Activated CD8-positive, alpha-beta memory T cell treated with anti-CD3 and anti-CD28 coated beads, Interleukin-2, amount 10 ng/mL, durations not matched to agents 7 days and 5 days (primary cell): ENCODE measurements at places on chromosomes 4 and X. TPM values are rescaled to one million over a fixed set of nuclear protein-coding genes. Genes with fewer than 3 reads are reported as not detected.

DNA sequence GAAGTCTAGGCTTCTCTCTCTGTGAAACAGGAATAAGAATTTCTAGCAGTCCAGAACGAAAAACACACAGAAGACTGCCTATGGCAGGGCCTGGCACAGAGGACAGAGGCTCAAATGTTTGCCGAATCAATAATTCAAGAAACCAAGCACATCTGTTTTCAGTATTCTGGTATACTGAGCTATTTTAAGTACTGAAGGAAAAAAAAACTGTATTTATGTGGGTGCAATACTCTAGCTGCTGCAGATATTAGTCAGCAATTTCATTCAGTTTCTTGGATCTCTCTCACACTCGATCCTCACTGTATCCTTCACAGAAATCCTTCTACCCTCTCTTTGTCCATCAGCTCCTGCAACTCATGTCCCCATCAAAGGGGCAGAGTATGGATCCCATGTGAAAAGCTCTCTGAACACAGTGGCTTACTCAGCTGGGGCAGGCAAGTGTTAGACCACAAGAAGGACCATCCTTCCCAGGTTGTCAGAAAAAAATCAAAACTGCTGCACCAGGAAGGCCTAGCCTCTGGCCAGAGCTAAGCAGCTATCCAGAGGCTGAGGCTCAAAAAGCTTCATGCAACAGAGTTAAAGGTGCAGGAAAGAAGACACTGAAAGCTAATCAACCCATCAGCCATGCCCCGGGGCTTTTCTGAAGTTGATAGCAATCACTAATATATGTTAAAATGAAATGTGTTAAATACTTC, 9.1 kb upstream of the USO1 start:
- DNase-seq = no peak

DNA sequence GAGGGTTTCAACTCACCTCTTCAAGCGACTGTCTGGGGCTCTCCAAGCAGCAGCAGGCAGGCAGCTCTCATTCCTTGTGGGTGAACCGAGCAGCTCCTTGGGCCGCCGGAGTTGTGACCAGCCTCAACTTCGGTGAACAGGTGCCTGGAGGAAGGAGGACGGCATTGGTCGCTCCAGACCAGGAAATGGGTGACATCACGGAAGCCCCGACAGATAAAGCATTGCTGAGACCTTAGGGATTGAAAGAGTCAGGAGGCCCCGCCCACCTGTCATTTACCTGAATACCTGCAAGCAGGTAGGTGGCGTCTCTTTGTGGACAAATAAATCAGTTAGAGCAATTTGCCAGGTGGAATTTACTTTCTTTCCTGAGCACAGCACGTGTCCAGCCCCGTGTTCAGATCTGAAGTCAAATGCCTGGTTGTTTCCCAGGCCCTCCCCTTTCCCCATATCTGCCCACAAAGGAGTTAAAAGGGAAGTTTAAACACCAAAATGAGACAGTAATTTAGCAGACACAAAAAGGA, at the start of gene LNX1:
TSS of gene LNX1 (minus strand) at position 115 of the 521 bp plus-strand sequence. CDS start 17,484 bp downstream, outside the sequence.
- no peak for DNase-seq

DNA sequence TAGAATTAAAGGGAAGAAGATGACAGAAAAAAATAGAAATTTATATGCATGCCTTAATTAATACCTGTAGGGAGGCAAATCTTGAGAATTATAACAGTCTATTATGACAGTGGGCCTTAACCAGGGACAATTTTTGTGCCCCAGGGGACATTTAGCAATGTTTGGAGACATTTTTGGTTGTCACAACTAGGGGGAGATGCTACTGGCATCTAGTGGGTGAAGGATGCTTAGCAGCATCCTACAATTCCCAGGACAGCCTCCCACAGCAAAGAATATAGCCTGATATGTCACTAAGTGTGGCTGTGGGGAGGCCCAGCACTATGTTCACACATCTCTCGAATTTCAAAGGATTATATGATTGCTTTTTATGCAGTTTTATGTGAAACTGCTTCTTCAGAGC, 10.5 kb downstream of the GPR82 start:
- DNase-seq = no peak

GRCh38 chr4:115228851-115229250, 115.4 kb upstream of the NDST4 start:
- no peak for DNase-seq

- no peak for DNase-seq
Measured at GRCh38 chr4:23041501-23041900, 348.8 kb downstream of the GBA3 start.

DNA sequence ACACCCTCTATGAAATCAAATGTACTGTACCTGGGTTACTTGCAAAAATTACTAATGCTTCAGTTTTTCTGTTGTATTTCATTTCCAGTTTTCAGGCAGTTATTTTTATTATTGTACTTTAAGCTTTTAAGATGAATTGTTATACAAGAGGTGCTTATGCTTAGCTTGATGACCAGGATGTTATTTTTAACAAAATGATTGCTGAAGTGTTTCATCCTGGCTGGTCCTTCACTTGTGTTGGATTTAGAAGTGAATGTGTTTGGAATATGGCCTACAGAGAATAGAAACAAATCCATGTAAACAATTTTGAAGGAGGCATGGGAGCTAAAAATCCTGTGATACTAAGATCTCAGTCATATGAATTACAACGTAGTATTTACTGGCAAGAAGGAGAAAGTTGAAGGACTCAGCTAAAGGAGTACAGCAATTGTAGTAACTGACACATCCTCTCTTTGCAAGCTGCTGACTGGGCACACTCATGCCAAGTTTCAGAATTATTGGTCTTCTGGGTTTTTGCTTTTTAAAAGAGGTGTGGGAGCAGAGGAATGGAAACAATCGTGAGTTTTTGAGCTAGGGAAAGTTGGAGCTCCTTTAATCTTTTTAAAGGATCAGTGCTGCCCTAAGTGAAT, 9.2 kb downstream of the UBE2A start:
- no peak for DNase-seq

DNA sequence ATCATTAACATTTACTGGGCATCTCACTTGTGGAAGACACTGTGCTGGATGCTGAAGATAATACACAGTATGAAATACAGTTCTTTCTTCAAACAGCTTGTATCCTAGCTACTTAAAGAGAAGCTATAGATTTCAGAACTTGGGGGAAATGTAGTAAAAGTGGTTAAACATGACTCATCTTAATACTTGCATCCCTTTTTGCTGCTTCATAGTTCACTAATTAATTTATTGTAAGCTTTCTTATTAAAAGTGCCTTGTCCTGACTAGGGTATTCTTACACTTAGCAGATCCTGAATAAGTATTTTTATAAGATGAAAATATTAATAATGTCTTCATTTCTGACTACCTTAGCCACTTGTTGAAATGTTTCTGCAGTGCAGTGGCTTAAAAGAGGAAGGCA, 132.8 kb upstream of the STIM2 start:
- no peak for DNase-seq

DNA sequence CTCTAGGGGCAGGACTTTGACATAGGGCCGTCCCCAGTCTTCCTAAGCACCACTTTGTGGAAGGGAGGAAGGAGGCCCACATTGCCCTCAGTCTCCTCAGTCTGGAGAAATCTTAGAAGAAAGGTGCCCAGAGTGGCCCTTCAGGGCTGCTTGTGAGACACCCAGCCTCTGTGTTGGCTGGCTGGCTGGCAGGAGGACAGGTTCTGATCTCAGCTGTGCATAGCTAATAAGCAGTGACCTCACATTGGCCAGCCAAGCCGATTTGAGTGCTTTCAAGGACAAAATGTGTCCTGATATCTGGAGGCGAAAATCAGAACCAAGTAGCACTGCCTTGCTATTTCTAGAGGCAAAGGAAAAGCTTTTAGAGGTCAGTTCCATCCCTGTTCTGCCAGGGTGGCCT, 211.5 kb downstream of the BCOR start:
- DNase-seq = no peak

GRCh38 chr4:85175190-85175589, 208.7 kb upstream of the WDFY3 start:
- no peak for DNase-seq

TEX13B gene
- total RNA-seq = not detected

FAM9B gene
- total RNA-seq = not detected
